Central memory CD4-positive, alpha-beta T cell (primary cell): ENCODE measurements at places on chromosomes 3 and 15.

GRCh38 chr3:130849091-130849552 lies 44.8 kb upstream of the ATP2C1 start:
- DNase-seq = no peak

GRCh38 chr3:113536627-113537101 lies 4.3 kb downstream of the SIDT1 start:
- DNase-seq = no peak

GRCh38 chr3:113287111-113287802 lies 75.9 kb downstream of the BOC start:
- no peak for DNase-seq

DNA sequence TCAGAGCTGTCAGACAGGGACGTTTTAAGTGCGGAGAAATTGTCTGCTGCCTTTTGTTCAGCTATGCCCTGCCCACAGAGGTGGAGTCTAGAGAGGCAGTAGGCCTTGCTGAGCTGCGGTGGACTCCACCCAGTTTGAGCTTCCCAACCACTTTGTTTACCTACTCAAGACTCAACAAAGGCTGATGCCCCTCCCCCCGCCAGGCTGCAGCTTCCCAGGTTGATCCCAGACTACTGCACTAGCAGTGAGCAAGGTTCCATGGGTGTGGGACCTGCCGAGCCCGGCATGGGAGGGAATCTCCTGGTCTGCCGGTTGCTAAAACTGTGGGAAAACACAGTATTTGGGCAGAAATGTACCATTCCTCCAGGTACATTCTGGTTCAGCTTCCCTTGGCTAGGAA lies 282.1 kb downstream of the VGLL3 start:
- no peak for DNase-seq

DNA sequence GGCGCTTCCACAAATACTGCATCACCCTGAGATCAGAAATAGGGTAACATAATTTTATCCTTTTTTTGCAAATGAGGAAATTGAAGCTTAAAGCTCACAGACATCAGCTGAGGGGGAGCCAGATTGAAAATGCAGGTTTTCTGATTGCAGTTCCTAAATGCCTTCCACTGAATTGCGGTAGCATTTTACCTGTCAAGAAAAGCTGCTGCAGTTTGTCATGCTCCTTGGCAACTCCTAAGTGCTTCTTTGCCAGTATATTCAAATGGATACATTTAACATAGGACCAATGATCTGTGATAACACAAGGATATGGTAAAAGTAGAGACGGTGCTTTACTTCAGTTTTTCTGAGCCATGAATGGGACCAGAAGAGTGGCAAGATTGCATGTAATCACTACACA lies 50.5 kb downstream of the SPATA16 start:
- no peak for DNase-seq

- DNase-seq = peak; percentile 70
Observed at GRCh38 chr3:8970971-8971589, 7.8 kb upstream of the RAD18 start.

DNA sequence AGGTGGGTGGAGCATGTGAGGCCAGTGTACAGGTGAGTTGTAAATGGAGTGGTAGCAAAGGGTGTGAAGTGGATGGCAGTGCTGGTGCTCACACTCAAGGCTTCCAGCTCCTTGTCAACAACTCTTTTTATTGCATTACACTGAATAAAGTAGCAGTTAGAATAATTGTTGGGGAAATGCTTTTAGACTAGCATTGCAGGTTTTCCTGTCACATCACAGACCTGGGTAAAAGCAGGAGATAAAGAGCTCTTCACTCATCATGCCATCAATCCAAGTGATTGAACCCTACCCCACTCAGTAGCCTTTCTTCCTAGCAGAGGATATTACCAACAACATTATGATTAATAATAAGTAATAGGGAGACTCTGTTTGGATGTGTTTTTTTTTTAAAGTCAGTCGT lies 81.6 kb downstream of the CDIN1 start:
- no peak for DNase-seq

GRCh38 chr3:110741891-110742290 lies 329.7 kb upstream of the NECTIN3 start:
- no peak for DNase-seq

DNA sequence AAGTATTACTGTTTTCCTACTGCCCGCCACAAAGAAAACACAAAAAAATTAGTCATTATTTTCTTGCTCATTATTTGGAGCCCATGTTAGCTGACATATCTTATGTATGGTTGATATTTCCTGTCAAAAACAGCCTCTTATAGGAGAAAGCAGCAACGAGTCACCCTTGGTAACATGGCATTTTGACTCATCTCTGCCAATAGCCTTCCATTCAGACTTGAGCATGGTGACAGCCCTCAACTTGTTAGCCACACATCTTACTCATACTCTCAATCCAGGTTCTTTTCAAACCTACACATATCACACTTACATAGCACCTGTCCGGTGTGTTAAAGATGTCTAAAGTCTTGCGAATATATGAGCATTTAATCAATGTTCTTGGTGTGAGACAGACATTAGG lies 109.4 kb upstream of the SAMMSON start:
- DNase-seq = no peak

DNA sequence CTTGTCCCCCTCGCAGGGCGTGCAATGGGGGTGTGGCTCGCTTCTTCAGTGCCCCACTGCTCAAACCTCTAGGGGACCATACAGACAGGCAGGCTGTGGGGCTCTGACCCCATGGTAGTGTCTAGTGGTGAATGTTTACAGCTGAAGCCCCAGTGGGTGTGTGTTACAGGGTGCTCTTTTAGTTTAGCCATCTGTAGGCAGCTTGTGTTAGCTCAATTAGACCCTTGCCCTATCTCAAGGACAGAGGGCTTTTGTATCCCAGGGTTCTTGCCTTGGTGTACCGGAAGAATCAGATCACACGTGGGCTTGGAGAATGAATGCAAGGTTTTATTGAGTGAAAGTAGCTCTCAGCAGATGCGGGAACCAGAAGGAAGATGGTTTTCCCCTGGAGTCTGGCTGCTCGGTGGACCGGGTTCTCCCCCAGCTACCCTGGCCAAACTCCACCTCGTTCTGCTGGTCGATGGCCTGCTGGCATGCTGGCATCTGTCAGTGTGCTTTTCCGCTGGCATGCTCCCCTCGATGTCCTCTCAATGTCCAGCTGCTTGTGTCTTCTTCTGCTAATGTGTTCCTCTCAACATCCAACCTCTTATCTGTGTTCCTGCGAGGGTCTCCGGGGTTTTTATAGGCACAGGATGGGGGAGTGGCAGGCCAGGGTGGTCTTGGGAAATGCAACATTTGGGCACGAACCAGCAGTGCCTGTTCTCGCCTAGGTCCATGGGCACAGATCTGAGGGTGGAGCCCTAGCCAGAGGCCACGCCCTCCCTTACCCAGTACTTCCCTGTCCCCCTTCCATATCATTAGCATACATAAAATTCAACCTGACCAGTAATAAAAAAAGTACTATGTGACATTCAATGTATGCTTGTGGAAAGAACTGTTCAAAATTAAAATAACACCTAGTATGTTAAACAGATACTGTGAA lies 6.6 kb downstream of the SPCS1 start:
- DNase-seq = no peak

GRCh38 chr15:58627701-58628100 lies 121.8 kb downstream of the ADAM10 start:
- peak; percentile 27 for DNase-seq

DNA sequence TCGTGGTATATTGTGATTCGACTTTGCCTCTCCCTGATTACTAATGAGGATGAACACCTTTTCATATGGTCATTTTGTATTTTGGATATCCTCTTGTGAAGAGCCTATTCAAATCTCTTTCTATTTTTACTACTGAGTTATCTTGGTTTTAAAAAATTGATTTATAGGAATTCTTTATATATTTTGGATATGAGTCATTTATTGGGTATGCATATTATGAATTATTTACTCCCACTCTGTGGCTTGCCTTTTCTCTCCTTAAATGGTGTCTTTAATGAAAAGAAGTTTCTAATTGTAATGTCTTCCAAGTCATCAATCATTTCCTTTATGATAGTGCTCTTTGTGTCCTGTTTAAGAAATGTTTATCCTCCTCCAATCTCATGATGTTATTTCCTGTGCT lies 191.5 kb upstream of the DPH6 start:
- no peak for DNase-seq

DNA sequence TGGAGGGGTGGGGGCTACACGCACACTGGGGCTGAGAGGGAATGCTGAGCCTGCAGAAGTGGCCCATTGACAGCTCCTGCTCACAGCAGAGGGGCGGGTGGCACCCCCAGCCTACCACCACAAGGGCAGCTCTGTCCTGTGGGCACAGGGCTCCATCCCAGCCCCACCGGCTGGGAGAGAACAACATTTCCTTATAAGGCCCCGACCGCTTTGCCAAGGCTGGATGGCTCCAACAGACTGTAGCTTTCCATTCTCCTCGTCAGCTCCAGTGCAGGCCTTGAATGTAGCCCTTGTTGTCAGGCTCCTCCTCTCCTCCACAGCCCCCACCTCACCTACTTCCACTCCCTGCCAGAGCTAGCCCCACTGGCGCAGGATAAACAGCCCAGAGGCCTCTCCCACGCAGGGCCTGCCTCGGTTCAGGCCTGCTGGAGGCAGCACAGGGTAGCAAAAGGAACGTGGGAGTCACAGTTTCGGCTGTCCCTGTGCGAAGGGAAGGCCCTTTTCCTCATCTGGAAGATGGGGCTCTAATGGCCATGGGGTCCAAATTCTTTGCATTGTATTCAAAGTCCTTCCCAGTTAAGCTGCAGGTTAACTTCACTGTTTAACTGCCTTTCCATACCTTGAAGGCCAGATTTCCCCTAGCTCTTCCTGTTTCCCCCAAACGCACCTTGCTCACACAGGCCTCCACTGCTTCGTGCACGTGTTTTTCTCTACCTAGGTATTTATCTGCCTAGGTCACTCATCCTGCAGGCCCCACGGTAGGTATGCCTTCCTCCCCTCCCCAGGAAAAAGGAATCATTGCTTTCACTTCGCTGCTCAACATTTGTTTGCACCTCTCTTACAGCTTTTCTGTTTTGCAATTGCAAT lies 101.6 kb upstream of the LPP start:
- DNase-seq = no peak

GRCh38 chr15:79824136-79824701 lies 72.6 kb downstream of the MTHFS start:
- DNase-seq = no peak

GRCh38 chr15:31489801-31490646 lies 163.4 kb downstream of the KLF13 start:
- DNase-seq = peak; percentile 49

GRCh38 chr3:16460886-16461285 lies 52.6 kb downstream of the RFTN1 start:
- no peak for DNase-seq

DNA sequence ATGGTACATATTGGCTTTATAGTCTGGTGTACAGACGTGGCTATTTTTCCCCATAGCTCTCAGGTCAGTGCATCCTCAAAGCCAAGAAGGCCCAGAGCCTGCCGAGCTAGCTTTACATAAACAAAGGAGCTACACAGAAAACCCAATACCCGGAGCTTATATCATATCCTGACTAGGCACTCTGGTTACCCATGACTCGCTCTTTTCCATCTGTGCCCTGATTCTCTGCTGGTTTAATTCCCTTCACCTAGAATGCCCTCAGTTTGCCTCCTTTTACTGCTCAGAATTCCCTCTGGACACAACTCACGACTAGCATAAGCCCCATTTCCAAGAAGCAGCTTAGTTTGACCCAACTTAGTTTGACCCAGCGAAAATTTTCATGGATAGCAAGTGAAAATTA lies 110.8 kb downstream of the TIGIT start:
- no peak for DNase-seq

- DNase-seq = no peak
Observed at GRCh38 chr3:195110647-195111318, 160.2 kb downstream of the XXYLT1 start.

- no peak for DNase-seq
Observed at GRCh38 chr15:96125721-96126415, 204.6 kb upstream of the NR2F2 start.

DNA sequence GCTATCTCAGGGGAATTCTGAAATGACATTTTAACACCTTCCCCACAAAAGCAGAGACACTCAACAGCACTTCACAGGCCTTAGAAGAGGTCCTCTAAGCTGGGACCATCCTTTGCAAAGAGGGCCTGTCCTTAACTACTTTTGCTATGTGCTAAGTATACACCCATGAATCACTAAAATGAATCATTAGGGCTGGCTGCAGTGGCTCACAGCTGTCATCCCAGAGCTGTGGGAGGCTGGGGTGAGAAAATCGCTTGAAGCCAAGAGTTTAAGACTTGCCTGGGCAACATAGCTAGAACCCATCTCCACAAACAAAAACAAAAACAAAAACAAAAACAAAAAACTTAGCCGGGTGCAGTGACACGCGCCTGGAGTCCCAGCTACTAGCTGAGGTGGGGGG lies 53.9 kb upstream of the MELTF start:
- DNase-seq = no peak

- no peak for DNase-seq
Observed at GRCh38 chr3:70805061-70805889, 492.8 kb upstream of the MDFIC2 start.

GRCh38 chr15:57118013-57118799 lies 199.8 kb downstream of the TCF12 start:
- DNase-seq = no peak

GRCh38 chr3:66555214-66555844 lies 54.5 kb upstream of the LRIG1 start:
- no peak for DNase-seq

- DNase-seq = no peak
Observed at GRCh38 chr15:90957031-90957790, 2.5 kb downstream of the RCCD1 start.

DNA sequence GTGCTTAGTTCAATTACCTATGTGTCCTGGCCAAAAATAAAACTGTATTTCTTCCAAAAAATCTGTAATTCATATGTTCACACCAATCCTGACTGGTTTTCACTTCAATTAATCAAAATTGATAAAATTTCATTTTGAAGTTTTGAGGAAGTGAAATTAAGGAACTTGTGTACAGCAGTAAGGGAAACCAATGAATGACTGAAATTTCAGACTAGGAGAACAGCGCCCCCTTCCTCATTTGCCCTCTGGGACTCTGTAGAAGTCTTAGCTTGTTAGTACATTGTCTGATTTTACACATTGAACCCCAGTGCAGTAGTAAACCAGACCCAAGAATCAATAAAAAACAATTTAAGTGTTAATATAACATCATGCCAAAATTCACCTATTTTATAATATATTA lies 495.3 kb upstream of the AGTR1 start:
- no peak for DNase-seq

DNA sequence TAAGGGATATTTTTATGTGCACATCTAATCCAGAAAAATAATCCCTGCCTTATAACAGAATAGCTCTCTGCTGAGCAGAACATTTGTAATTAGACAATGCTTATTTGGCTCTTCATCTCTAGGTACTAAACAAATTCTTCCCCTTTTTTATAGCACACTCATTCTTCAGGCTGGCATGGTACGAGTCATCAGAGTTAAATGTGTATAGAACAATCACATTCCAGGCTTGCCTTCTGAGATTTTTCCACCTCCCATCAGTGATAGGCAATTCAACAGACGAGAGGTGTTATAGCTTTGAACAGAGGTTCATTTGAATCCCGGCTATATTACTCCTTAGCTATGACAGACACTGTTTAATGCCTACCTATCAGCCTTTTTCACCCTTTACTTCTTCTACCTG lies 21.4 kb upstream of the SPPL2A start:
- DNase-seq = no peak

- no peak for DNase-seq
Observed at GRCh38 chr3:50268703-50269451, at the start of gene SEMA3B. Gene SEMA3B (plus strand): TSS chr3:50269147. CDS start chr3:50269241, 94 bp downstream.
